M059J (cell line): ENCODE measurements at places on chromosomes 4 and X. TPM values are rescaled to one million over a fixed set of nuclear protein-coding genes. Genes with fewer than 3 reads are reported as not detected.

HERC5 gene
- total RNA-seq: 44.4 and 59.8 TPM in 2 replicates

DNA sequence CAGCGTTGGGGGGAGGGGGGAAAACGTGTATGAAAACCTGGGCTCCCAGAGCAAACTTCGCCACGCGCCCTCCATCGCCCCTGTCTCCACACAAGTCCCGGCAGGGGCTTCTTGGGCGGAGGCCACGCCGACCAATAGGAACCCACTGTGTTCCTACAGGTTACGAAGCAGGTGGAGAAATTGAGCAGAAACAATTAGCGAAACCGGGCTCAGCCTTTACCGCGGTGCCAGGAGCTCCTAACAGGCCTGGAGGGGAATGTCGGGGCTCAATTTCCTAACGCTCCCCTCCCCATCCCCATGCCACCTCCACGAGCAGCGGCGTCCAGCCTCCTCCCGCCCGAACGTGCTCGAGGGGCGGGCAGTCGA is 589 bp upstream of the KIT start:
- no peak for DNase-seq

EDA2R gene
- not detected in 2 replicates for total RNA-seq

DNA sequence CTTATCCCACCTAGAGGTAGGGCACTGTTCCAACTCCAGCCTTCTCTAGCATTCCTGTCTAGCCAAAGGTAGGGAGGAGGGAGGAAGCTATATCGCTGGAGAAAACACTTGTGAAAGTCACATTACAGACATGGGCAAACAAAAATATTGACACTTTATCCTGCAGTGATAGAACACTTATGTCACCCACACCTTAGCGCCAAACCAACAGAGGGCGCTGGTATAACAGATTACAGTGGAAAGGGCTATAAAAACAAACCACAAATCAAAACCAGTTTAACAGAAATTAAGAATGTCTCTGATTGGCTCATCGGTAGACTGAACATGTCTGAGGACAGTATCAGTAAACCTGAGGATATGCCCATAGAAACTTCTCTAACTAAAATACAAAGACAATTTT is 451.3 kb downstream of the TLL1 start:
- peak; percentile 60 for DNase-seq

DNA sequence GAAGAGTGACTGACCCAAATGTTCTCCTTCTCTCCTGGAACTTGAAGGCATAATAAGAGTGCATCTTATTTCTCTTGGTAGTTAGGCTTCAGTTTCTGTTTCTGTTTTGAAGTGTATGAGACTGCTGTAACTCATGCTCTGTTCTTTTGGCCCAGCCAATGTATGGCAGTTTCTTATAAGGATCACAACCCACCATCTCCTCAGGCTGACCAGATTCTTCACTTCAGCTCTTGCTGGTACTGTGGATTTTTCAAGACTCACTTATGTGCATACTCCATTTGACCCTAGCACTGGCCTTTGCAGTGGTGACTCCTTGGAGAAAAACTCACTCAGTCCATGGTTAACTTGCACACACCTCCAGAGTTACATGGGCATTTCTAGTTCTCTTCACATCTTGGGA is 9.6 kb upstream of the YTHDC1 start:
- DNase-seq: peak; percentile 29

DNA sequence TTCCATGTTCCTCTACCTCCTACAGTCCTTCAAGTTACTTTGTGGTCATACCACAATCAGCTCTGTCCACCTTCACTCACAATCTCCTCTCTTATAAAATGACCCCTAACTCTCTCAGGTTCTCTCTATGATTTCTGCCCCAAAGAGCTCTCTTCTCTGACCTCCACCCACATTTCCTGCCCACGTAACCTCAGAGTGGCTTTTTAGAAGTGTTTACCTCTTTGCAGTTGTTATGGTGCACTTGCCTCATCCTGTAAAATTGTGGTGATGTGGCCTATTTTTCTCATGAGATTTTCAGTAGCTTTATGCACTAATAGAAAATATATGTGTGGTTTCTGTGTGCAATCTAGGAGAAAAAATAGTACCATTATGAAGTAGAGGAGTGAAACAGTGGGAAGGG is 215.8 kb downstream of the PACRGL start:
- peak; percentile 73 for DNase-seq

- DNase-seq: no peak
These were observed 33.3 kb upstream of the RBBP7 start for GRCh38 chrX:16903274-16904022.
